ENCODE measurements at places on chromosomes 4 and X. TPM values are rescaled to one million over a fixed set of nuclear protein-coding genes. Genes with fewer than 3 reads are reported as not detected.

UNC5C gene
- total RNA-seq, result 4.6 TPM

NPY1R gene
- total RNA-seq, result 41.1 TPM

GYG2 gene
- total RNA-seq, result 77.3 TPM

MAGEC2 gene
- total RNA-seq, result not detected

MAOA gene
- total RNA-seq, result 250 TPM

TNMD gene
- total RNA-seq, result 19.5 TPM

MAGEA9B gene
- not detected for total RNA-seq

PITX2 gene
- total RNA-seq, result not detected

GAGE13 gene
- not detected for total RNA-seq

PRICKLE3 gene
- 5.1 TPM for total RNA-seq

ZFP42 gene
- total RNA-seq, result not detected

LRAT gene
- total RNA-seq, result 2.4 TPM

PDCL2 gene
- not detected for total RNA-seq
